ENCODE measurements at places on chromosomes 16 and 17.

DNA sequence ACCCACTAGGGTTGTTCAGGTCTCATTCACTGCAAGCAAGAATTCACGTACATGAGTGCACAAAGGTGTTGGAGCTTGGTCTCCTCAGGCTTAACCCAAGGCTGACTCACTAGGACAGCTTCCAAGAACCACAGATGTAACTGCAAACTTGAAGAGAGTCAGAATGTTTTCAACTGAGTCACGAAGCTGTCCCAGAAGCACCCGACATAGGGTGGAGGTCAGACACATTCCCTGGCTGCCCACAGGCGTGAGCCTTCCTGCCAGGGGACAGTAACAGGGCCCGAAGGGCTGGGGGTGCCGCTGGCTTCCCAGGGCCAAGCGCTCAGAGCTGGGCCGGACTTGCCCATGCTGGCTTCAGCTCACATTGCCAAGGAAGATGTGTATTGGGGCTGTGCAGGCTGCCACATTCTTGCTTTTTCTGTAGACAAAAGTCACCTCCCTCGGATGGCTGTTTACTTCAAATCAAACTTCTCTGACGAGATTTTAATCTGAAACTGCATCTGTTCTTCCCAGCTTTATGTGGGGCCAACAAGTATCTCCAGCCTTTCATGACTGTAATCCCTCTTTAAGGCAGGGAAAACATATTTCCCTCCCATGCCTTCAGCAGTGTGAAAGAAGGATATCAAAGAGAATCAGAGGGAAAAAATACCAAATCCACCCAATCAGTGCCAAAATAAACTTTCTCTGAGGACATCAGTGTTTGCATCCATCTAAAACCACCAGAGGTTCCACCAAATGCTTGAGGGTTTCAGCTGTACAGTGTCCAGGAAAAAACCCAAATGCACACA, 14.3 kb downstream of the CMTM3 start:
- no peak for DNase-seq

GRCh38 chr16:67438098-67438791, 7.3 kb downstream of the HSD11B2 start:
- no peak for DNase-seq

DNA sequence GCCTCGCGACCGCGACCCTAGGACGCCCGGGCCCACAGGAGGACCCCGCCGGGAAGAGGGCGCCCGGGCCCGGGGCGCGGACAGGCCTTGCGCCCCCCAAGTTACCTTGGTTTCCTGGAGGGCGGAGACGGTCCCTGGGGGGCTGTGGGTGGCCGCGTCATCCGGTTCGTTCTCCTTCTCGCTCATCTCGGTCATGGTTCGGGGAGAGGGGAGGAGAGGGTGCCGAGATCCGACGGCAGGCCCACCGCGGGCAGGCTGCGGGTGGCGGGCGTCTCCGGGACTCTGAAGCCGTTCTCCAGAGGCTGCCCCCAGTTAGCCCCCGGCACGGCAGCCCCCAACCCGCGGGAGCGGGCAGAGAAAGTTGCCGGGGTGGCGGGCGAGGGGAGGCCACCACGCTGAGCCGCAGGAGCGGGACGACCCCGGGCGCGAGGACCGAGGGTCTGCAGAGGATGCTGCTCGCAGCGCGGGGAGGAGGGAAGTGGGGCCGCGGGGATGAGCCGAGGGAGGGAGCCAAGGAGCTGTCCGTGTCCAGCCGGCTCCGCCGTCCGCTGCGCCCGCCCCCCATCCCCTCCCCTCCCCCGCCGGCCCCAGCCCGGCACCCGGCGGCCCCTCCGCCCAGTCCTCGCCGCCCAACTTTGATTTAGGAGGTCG, at the start of gene STAC2:
TSS of gene STAC2 (minus strand) at position 638 of the 651 bp plus-strand sequence. CDS start at position 195, 443 bp downstream.
- no peak for DNase-seq

- no peak for DNase-seq
Observed at GRCh38 chr17:2181206-2181896, 122.2 kb downstream of the SMG6 start.

DNA sequence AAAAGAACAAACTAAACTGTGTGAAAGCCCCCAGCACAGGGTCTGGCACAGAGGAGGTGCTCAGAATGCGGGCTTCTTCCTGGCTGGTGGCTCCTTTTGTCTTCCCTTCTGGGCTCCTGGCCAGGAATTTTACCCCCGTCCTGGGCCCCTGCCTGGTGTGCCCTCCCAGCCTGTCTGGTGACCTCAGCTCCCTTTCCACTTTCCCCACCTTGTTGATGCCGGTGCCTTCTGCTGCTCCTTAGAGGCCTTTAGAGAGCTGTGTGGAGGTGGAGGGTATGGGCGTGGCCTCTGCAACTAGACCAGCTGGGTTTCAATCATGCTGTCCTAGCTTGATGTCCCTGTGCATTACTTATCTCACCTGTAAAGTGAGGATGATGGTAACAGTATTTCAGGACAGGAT, 16.8 kb downstream of the PIRT start:
- no peak for DNase-seq

- no peak for DNase-seq
Observed at GRCh38 chr16:68009157-68009735, 6.5 kb downstream of the DPEP2NB start.

DNA sequence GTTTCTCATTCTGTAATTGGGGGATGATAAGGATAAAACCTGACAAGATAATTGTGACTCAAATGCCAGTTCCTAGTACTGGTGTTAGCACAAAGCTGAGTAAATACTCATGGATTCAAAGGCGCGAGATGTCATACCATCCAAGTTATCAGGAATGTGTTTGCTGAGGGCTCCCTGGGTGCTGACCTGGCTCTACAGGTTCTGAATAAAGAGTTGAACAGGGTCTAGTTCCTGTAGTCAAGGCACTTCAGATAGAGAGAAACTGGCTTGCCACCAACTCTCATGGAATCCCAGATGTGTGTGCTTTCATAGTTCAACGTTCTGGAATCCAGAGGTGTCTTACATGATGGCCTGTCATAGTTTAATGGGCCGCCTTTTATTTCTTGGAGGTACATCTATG, 141.6 kb downstream of the PRKCA start:
- no peak for DNase-seq

DNA sequence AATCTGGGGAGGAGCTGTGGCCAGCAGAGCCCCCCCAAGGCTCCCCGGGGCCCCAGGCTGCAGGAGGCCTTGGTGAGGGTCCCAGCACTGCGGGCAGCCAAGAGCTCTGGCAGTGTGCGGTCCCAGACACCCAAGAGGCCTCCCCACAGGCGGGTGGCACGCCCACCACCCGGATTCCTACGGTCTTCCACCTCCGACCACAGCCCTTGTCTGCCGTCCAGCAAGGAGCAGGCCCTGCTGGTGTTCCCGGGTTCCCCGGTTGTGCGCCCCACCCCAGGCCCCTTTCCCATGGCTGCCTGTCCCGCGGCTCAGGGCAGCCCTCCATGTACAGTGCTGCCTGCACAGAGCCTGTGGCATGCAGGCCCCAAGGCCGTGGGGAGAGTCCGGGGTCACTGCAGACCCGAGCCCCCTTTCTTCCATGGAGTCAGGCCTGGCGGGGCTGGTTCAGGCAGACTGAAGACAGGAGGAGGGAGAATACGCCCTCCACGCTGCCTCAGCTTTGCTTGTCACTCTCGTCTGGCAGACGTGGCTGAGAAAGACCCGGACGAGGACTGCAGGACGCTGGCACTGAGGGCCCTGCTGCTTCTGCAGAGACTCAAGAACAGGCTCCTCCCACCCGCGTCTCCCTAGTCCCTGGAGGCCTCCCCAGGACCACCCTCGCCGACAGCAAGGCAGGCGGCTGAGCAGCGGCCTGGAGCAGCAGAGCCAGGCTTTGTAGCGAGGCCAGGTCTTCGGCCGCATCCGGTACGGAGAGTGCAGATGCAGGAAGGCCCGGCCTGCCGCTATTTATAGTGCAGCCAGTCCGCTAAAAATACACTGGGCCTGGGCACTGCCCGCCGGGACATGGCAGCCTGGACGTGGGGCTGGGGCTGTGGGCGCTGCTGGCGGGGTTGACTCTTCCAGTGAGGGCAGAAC, 16.4 kb downstream of the TELO2 start:
- no peak for DNase-seq

- no peak for DNase-seq
Observed at GRCh38 chr17:20896153-20896649, 146.6 kb downstream of the USP22 start.

DNA sequence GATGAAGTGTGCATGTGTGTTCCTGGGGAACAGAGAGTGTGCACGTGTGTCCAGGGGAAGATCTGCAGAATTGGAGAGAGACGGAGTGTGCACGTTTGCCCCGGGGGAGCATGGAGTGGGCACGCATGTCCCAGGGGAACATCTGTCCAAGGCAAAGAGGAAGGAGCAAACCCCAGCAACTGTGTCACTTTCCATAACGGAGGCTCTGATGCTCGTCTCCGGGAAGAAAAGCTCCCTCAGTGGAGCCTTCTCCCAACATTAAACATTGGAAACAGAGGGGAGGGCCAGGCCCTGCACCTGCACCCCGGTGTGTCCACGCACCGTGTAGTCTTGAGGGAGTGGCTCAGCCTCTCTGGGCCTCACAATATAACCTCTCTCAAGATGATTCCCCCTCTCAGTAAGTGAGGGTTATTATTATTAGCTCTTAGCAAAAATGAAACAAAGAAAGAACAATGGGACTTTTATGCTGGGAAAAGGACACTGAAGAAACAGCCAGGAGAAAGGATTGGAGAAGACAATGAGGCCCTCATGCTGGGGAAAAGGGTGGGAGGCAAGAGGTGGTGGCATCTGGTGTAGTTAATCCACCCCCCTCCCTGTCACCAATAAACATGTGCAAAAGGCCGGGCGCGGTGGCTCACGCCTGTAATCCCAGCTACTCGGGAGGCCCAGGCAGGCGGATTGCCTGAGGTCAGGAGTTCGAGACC, 7.6 kb downstream of the RAB40B start:
- peak; percentile 66 for DNase-seq

- DNase-seq: no peak
Observed at GRCh38 chr16:13231365-13231764, 330.0 kb downstream of the SHISA9 start.

- no peak for DNase-seq
Observed at GRCh38 chr16:84489131-84489530, 15.3 kb downstream of the MEAK7 start.

GRCh38 chr16:30728321-30728720, 19.9 kb upstream of the PHKG2 start:
- DNase-seq: no peak

- DNase-seq: no peak
Observed at GRCh38 chr17:59149051-59149450, 5.9 kb downstream of the SKA2 start.

GRCh38 chr16:56871172-56871593, 6.2 kb downstream of the SLC12A3 start:
- no peak for DNase-seq

GRCh38 chr16:74811911-74812310, 37.3 kb upstream of the FA2H start:
- no peak for DNase-seq

DNA sequence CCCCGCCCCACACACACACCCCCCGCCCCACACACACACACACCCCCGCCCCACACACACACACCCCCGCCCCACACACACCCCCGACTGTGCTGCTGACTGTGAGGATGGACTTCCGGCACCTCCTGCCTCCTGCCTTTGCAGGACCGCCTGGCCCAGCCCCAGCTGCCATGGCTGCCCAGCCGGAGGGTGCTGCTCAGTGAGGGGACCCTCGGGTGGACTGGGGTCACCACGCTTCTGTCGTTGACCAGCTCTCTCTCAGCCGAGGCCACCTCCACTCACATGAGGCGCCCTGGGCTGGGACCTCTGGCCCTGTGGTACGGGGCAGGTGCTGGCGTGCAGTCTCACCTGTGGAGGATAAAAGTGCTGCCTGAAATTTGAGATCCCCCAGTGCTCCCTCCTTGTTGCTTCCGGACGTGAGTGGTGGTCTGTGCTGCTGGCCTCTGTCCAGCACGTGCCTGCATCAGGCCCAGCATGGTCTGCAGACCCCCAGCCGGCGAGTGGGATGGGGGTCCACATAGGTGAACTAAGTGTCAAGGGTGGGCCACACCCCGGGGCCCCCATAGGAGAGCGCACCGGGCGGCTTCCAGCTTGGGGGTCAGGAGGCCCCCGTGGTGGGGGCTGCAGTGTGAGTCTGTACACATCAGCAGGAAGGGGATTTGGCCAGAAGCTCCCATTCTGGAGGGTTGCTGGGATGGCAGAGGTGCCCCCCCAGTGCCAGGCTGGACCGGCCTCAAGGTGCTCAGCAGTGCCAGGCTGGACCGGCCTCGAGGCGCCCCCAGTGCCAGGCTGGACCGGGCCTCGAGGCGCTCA, 11.2 kb downstream of the METRNL start:
- DNase-seq: no peak

- peak; percentile 40 for DNase-seq
Observed at GRCh38 chr17:39238311-39238972, 12.7 kb upstream of the STAC2 start.

DNA sequence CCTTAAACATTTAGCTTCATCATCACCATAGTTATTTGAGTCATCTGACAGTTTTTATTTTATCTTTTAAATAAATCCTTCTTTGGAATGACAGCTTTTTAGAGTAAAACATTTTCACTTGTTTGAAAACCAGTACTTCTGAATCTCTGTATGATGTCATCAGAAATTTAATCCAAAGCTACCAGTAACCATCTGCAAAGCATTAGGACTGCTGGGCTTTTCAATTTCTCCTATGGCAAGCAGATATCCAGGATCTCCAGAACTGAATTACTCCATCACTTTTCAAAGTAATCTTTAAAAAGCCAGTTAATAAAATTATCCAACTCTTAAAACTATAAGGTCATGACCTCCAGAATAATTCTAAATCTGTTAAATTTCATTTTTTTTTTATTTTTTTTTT, 51.5 kb downstream of the CHCT1 start:
- no peak for DNase-seq

DNA sequence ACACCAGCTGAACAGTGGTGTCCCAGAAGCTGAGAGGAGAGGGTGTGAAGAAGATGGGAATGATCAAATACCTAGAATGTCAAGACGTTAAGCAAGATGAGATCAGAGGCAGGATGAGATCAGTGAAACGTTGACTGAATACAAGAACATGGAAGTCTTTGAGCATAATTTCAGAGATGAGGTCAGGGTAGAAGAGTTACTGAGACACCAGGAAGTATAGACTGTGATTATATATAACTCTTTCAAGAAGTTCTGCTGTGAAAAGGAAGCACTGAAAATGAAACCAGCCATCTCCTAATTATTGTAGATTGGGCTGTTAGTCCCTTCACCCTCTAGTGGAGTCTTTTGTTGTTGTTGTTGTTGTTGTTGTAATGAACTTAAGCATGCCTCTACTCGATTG, 9.1 kb downstream of the SHCBP1 start:
- DNase-seq: no peak

- no peak for DNase-seq
Observed at GRCh38 chr17:49061524-49061943, 64.3 kb downstream of the IGF2BP1 start.

DNA sequence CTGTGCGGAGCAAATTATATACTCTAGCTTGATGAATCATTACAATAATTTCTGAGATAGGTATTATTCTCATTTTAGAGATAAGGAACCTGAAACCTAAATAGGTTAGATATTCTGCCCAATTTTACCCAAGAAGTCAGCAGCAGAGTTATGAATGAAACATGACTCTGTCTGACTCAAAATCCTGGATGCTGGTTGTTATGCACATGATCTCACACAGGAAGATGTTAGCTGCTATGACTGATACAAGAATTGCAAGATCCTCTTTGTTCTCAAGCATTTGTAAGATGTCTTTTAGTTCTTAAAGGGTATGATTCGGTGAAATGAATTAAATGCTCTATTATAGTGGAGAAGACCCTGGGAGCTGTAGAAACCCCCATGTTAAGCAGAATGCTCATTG, 447.8 kb downstream of the KIF2B start:
- no peak for DNase-seq

Data from NB4 (cell line).